ENCODE measurements at places on chromosomes 13 and 19.

DNA sequence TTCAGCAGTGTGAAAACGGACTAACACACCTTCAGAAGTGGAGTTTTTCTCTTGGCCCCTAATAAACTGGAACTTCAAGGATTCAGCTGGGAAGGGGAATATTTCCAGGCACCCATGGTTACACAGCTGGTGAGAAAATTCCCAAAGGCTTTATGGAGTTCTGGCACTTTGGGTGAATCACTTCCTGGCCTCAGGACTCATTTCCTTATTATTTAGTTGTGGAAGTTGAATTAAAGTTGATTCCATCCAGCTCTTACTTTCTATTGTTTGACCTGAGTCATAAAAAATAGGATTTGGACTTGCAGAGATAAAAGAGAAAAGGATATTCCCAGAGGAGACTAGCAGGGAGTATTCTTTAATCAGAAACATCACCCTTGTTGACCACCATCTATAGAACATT is 882.1 kb downstream of the UQCRFS1 start:
- DNase-seq: no peak

DNA sequence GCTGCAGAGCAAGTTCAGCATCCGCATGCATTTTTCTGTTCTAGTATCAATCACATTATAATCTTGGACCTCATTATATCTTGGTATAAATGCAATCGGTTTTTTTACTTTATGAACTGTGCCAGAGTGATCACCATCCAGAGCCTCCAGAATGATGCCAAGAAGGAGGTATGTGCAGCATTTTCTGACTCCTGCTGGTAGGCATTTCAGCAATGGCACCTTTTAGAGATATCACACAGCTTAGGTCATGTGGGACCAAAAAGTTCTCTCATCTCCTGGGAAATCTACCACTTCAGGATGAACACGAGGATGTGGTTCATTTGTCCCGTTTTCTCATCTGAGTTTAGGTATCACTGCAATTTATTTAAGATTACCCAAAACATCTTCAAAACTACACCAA is 220.4 kb downstream of the VWA8 start:
- DNase-seq: no peak

DNA sequence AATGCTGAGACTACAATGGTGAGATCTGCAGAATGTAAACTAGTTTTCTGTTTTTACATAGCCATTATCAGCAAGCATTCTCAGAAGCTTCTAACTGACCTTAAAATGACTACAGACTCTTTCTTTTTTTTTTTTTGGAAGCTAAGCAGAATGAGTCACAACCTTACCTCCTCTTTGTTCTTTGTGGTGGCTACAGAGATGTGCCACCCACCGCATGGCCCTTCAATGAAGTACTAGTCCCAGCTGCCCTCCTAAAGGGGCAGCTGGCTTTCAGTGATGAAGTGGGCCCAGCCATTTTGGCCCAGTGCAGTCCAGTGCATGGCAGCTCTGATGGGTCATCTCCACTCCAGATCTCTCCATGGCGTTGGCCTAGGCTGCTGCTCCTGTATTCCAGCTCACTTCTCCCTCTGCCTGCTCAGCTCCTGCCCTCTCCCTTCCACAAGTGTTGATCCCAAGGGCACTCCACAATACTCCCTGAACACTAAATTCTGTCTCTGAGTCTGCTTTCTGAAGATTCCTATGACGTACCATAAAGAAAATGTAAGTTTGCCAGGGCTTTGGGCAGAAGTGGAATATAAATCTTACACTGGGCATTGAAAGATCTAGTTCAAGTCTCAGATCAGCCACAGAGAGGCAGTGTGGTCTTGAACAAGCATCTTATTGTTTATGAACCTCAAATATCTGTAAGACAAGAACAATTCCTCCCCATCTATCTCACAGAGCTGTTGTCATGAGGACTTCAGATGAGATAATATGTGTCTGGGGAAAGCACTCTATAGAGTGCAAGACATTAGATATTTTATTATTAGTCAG is 85.6 kb downstream of the RXFP2 start:
- DNase-seq: no peak

DNA sequence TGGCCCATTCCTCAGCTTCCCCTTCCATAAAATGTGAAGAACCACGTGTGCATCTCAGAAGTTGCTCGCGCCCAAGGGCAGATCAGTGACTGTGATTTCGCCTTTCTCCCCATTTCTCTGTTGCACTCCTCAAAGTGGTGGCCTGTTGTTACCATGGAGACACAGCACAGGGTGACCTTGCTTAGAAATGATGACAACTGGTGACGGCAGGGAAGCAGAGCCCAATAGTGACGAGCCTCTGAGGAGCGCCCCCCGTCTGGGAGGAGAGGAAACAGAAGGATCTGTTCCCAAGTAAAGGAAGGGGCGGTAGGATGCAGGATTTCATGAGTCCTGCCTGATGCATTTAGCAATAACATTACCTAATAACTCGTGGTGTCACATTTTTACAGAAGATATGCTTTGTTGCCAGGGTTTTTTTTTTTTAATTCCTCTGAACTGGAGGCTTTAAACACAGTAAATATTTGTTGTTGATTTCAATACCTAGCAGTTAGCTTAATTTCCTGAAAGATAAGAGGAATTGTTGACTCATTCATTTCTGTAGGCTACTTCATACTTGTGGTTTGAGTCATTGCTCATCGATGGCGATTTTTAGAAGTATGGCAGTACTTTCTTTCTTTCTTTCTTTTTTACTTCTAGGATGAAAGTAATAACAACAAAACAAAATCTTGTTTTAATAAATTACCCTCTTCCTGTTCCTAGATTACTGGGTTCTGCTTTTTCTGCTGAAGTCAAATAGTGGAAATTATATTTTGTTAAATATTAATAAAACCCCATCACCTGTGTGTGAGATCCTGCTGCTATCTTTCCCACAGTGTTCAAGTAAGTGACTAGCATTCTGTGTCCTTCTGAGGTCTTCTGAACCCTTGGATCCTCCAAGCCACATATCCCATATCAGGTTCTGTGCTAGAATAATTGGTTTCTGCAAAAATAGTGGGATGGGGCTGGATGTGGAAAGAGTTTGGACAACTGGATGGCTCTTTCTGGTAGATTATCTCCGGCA is 36.0 kb downstream of the MBNL2 start:
- no peak for DNase-seq

DNA sequence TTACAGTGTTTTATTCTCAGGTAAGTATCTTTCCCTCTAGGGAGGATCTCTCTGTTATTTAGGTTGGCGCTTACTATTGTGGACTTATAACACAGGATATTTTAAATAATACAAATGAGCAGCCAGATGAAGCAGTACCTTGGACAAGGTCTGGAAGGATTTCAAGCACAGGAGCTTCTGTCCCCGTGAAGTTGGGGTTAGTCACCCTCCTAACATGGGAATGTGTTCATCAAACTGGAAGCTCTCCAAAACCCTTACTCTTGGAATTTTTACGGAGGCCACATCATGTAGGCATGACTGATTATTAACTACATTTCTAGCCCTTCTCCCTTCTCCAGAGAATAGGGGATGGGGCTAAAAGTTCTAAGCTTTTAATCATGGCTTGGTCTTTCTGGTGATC is 38.3 kb upstream of the SPRY2 start:
- no peak for DNase-seq

All from Jurkat, Clone E6-1 (cell line).